DND-41 (cell line): ENCODE measurements at places on chromosomes 13 and 19.
A peak's percentile ranks its signal among the peaks of the same experiment; 100 is the strongest.

DNA sequence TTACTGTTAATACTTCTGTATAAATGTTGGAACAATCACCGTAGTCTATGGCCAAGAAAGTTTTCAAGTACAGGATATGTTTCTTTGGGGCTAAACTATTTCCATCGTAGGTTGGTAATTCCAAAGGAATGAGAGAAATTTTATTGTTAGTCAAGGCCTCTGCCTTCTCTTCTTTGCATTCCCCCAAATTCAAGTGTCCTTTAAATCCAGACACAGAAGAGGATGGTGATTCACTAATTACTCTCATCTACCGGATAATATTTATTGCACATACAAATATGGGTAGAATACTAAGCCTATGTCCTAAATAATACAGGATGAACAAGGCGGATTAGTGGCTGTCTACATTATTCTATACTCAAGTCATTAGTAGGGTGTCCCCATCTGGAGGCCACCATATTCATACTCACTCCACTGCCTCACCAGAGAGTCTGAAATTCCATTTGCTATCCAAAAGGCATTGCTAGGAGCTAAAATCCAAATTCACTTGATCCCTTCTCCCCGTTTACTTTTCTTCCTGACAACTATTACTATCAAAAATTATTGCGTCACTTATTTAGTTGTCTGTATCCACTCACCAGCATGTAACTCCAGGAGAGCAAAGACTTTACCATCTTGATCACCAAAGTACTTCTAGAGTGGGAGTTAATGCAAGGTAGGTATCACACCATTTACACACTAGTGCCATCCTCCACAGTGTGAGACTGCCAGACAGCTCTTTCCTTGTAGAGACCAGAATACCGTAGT lies 82.4 kb upstream of the SGCG start:
- DNase-seq: no peak

GRCh38 chr19:10189616-10190015 lies 5.1 kb downstream of the DNMT1 start:
- DNase-seq: no peak

- DNase-seq: no peak
Measured at GRCh38 chr13:45833663-45834375, 17.7 kb downstream of the SIAH3 start.

GRCh38 chr19:45103156-45103507 lies 10.2 kb downstream of the PPP1R37 start:
- peak; percentile 34 for DNase-seq

GRCh38 chr13:31159306-31159705 lies 2.4 kb downstream of the HSPH1 start:
- DNase-seq: no peak

- peak; percentile 67 for DNase-seq
Measured at GRCh38 chr13:113777311-113778260, 18.6 kb downstream of the TMEM255B start.

DNA sequence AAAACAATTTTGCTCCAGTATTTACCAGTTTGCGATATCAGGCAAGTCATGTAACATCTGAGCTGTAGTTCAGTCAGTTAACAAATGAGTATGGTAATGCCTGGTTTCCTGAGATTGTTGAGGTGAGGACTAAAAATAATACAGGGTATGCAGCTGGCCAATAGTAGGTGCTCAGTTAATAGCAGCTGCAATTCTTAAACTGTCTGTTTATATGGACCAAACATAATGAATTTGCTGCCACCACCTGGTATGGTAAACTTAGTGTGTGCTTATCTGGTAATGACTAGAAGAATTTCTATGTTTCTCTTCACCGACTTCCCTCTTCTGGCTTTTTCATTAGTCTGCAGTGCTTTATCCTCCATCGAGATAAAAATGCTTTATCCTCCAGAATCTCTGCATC lies 9.1 kb downstream of the ZMYM2 start:
- no peak for DNase-seq

DNA sequence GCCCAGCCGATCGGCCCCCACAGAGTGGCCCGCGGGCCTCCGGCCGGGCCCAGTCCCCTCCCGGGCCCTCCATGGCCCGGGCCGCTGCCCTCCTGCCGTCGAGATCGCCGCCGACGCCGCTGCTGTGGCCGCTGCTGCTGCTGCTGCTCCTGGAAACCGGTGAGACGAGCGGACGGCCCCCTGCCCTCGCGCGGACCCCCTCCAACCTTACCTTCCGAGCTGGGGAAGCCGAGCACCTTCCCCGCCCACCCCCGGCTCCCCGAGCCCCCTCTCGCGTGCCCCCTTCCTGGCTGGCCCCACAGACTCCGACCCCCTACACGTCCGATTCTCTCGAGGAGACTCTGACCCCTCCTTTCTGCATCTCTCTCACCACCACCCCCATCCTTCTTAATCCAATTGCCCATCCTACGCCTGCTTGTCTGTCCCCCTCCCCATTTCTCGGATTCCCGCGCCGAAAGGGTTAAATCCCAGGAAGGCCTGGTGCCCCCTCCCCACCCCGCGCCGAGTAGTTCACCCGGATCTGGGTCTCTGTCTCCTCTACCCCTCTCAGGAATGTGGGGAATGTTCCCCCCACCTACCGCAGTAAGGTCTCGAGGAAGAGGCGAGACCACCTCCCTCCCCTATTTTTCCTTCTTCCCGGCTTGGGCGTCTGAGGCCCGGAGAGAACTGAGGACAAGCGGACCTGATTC lies 502 bp downstream of the NECTIN2 start:
- DNase-seq: no peak

GRCh38 chr13:40974460-40975407 lies 44.4 kb downstream of the ELF1 start:
- peak; percentile 55 for DNase-seq

- no peak for DNase-seq
Measured at GRCh38 chr13:78572459-78572858, 30.9 kb downstream of the POU4F1 start.

GRCh38 chr13:85543144-85543543 lies 256.1 kb downstream of the SLITRK6 start:
- DNase-seq: peak; percentile 22

- peak; percentile 26 for DNase-seq
Measured at GRCh38 chr19:49210108-49210900, 52.7 kb downstream of the TRPM4 start.

DNA sequence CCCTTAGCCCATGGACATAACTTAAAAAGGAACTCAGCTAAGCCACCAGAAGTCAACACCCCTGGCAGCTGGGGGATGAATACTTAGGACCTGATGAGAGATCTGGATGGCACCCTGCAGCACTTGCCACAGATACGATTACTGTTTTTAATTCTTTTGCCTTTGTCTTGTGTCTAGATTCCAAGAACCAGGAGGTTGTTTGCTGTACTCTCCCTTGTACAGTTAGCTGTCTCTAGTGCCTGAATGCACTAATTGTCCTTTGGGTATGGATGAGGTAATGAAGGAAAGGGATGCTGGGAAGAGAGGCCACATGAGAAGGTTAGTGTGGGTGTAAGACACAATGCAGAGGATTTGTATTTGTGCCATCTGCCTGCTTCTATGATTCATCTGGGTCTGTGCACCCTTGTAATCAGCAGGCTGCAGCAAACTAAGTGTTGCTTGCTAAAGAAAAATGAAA lies 385.8 kb downstream of the KCNRG start:
- no peak for DNase-seq

- no peak for DNase-seq
Measured at GRCh38 chr19:55441692-55442321, 1.3 kb downstream of the SHISA7 start.

- no peak for DNase-seq
Measured at GRCh38 chr13:109331011-109331433, 455.4 kb downstream of the IRS2 start.

DNA sequence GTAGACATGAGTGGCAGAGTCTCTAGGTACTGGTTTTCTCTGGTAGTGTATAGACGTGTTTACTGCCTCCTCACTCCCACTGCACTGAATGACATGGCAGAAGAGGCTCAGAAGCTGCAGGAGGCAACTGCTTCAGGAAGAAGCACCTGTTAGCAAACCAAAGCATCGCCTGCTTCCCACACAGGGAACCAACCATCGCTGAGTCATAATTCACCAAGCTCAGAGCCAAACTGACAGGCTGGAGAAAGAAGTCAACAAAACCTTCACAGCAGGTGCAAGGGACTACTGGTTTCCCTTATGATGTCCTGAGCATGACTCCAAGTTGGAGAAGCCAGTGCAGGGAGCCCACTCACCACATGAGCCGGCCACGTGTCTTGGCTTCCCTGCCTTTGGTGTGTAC lies 69.8 kb downstream of the KCTD12 start:
- peak; percentile 26 for DNase-seq

DNA sequence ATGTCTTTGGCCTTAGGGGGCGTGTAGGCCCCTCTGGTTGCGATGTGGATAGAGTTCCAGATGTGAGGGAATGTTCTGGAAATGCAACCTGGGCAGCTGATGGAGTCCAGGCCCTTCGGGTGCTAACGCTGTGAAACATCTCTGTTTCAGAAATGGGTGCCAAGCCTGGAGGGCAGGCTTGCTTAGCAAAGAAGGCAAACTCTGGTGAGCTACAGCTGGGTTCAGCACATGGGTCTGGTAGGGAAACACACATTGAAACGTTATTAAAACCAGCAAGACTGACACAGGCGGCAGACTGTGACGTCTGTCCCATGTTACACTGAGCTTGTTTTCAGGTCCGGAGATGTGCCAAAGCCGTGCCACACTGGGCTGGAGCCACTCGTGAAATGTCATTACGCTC lies 8.6 kb upstream of the CDC16 start:
- no peak for DNase-seq

DNA sequence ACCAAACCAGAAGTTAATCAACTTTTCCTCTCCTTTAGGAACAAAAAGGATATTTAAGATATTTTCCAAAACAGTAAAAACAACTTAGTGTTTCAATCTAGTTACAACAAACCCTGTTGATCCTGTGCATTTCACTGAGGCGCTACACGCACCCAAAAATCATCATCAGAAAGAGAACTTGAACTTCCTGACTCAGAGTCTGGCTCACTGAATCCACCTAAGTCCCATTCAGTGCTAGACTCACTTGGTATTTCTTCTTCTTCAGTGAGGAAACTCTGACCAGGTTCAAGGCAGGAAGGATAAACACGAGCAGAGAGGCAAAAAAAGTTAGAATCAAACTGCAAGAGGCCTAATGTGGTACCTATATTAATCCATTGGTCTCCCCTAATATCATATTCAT lies 2.2 kb downstream of the KBTBD6 start:
- peak; percentile 19 for DNase-seq

DNA sequence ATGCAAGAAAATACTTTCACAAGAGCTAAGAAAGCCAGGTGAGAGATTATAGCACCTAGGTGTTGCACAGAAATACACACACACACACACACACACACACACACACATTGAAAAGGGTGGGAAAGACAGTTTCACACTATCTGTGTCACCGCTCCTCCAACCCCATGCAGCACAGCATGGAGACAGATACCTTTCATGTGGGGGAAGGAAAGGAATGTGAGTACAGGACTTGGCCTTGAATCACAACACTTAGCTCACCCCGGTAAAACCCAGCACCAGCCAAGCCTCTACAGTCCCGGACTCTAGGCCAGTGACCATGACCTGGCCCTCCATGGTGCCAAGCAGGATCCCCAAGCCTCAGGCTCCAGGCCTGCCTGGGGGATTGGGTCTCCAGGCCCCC lies 462.0 kb upstream of the SPRY2 start:
- no peak for DNase-seq

- no peak for DNase-seq
Measured at GRCh38 chr19:13872339-13872694, 4.6 kb upstream of the NANOS3 start.

GRCh38 chr13:25906191-25906661 lies 145.6 kb downstream of the SHISA2 start:
- DNase-seq: peak; percentile 50

DNA sequence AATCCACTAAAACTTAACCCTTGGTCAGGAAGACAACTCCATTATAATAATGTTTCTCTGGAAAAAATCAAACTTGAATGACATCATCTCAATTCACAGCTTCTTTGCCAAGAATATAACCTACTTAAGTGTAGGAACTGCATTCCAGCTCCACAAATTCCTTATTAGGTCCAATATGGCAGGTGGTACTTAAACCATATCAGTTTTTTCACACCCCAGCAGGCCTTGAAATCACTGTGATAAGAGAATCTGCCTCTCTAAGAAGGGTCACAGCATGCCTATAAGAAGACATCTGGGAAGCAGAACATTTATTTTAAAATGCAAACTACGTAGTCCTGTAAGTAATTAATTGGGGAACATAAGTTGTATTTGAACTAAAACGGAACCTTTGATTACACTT lies 687.8 kb downstream of the DIAPH3 start:
- no peak for DNase-seq

DNA sequence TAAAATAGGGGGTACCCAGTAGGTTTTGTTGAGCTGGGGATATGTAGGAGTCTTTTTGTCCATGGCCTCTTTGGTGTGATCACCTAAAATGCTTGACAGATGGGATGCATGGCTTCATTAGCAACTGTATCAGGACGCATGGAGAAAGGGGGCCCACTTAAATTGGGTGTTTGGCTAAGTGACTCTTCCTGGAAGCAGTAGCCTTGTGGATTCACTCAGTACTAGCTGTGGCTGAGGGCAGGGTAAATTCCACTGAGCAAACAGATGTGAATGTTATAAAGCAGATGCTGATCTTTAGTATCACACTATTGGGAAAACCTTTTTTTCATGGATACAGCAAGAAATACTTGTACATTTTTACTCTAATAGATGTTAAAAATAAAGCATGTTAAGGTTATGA lies 140.0 kb downstream of the FGF14 start:
- DNase-seq: no peak

- DNase-seq: no peak
Measured at GRCh38 chr13:85500696-85501256, 298.4 kb downstream of the SLITRK6 start.

DNA sequence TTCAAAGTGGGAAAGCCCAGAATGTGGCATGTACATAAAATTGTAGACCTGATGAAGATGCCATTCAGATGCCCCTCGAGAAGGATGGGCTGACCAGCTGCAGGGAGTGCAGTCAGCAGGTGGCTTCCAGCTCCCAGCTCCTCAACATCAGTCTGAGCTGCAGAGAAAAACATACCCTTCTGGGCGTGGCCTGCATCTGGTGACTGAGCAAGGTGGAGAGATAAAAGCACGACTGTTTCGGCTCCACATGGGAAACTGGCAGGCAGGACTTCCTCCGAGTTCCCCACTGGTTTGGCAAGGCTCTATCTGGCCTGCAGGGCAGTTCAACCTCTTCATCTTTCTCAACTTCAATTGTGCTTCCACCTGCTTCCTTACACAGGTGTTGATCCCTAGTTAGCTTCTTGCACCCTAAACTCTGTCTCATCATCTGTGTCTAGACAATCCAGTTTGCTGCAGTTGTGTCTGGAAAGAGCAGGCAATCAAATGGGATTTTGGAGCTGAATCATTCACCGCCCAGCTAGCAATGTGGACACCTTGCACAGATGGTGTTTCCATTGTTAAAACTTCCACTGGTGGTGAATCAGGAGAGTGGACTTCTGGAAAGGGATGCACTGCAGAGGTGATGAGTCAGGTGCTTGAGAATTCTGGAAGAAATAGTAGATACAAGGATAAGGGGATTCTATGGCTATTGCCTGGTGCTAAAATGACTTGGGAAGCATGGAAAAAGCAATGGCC lies 56.8 kb downstream of the POLR1D start:
- DNase-seq: no peak
